Body of pancreas (tissue), 4 donors: ENCODE measurements at places on chromosomes 2 and 18.

DNA sequence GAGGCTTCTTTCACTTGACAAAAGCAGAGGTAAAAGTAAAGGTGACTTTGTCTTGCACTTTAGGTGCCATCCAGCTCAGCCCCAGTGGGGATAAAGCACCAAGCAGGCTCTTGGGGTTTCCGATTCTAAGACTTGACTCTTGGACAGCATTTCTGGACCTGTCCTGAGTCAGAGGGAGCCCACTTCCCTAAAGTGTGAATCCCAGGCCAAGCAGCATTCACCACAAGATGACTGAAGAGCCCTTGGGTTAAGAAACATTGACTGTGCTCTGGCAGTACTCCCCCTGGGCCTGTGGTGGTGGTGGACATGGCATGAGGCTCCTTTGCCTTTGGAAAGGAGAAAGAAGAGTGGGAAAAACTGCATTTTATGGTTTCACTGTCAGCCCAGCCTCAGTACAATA is 638.0 kb upstream of the VRK2 start:
- DNase-seq = no peak

GRCh38 chr2:59969161-59969560 is 584.3 kb downstream of the BCL11A start:
- DNase-seq = no peak

DNA sequence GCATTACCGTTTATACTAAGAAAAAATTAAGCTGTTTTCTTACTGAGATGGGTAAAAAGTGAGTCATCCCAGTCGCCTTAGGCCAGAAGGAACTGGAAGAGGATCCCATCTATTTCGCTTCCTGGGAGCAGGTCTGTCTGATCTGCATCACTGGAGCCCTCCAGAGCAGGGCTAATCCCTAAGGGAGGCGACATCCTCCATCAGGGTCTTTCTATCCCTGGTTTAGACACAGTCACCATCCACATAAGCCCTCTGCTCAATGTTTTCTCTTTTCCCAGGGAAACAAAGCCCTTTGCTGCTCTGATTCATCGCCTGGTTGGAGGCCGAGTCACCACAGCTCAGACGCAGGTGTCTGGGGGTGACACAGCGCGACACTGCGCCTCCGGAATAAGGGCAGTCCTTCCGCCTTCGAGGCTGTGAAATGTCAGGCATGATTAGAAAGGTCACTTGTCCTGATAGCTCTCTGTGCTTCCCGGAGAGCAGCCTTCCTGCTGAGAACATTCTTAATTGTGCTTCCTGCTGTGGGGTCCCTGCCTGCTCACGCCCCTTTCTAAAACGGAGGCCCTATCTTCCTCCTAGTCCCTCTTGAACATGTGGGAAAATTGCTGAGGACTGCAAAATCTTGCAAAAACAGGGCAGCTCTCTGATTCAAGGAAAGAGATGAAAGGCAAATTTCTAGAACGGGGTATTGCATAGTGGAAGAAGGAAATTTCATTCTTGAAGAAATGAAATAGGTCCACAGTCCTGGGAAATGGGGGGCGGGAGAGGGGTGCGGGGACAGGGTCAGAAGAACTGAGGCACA is 56.3 kb downstream of the MARCHF4 start:
- DNase-seq = no peak

DNA sequence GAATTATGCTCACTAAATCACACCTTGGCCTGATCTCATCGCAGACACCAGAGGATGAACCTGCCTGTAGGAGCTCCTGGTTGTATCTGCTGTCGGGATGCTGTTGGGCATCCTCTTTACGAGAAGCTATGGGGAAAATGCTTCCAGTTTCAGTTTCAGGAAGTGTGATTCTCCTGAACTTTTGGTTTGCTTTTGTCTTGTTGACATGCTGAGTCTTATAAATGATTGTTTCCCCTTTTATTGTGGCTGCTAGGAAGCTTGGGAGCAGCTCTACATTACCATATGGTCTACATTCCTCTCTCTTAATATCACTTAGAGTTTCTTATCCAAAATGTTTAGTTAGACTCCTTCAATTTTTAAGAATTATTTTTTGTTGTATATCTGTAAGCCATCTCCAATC is 227.5 kb downstream of the MTX2 start:
- no peak for DNase-seq

DNA sequence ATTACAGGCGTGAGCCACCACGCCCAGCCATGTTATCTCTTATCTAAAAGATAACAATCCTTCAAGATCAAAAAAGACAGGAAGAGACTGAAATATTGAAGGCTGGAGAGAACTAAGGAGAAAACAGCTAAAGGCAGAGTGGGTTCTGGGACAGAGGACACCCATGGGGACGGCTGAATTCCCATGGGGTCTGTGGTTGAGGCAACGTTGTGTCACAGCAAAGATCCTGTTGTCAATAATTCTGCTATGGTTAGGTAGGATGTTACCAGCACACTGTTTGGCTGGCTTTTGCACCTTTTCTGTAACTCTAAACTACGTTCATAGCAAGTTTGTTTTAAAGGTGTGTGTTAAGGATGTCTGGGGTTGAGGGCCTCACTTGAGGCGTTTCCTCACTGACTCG is 137.7 kb upstream of the APCDD1 start:
- DNase-seq = no peak

DNA sequence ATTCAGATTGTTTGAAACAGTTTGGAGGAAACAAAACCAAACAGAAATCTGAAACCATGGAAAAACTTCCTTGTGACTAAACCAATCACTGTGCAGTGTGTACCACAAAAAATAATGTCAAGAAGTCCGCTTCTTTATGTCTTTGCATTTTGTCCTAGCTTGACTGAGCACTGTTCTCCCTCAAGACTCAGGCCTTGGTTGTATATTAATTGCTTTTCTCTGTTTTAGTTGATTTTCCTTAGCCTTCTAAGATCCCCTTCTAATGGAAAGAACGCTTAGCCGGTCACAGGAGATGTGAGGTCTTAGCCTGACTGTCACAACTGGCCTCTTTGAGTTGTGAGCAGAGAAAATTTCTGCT is 56.6 kb downstream of the LCLAT1 start:
- no peak for DNase-seq

- DNase-seq = no peak
These were observed 20.1 kb upstream of the PPP3R1 start for GRCh38 chr2:68272246-68272994.

GRCh38 chr18:8943900-8944870 is 158.3 kb upstream of the NDUFV2 start:
- DNase-seq = no peak

GRCh38 chr18:57975805-57976204 is 68.2 kb upstream of the NEDD4L start:
- no peak for DNase-seq

DNA sequence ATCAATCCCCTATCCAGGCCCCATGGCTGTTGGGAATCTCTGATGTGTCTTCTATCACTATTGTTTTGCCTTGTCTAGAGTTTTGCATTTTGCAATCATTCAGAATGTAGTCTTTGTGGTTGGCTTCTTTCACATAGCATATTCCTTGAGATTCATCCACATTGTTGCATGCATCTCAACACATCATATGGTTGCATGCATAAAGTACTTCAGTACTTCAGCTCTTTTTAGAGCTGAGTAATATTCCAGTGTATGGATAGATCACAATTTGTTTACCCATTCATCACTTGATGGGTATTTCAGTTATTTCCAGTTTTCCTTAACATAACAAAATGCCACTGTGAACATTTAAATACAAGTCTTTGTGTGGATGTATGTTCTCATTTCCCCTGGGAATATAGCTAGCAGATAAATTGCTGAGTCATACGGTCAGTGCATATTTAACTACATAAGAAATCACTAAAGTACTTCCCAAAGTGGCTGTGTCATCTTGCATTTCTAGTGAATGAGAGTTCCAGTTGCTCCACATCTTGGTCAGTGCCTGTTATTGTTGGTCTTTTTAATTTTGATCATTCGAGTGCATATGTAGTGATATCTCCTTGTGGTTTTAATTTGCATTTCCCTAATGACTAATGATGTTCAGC is 138.8 kb downstream of the BCL11A start:
- DNase-seq = no peak

- no peak for DNase-seq
These were observed 189.0 kb downstream of the GALNT1 start for GRCh38 chr18:35770376-35771014.

DNA sequence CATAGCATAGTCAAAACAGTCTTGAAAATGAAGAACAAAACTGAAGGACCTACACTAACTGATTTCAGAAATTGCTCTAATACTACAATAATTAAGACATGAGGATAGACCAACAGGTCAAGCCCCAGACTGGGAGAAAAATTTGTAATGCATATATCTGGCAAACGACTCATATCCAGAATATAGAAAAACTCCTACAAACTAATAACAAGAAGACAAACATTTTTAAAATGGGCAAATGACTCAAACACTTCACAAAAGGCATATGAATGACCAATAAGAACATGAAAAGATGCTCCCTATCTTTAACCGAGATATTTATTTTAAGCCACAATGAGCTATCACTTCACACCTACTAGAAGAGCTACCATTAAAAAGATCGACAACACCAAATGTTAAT is 14.2 kb downstream of the TGFBRAP1 start:
- no peak for DNase-seq

GRCh38 chr2:111157798-111158197 is 37.1 kb downstream of the BCL2L11 start:
- no peak for DNase-seq

DNA sequence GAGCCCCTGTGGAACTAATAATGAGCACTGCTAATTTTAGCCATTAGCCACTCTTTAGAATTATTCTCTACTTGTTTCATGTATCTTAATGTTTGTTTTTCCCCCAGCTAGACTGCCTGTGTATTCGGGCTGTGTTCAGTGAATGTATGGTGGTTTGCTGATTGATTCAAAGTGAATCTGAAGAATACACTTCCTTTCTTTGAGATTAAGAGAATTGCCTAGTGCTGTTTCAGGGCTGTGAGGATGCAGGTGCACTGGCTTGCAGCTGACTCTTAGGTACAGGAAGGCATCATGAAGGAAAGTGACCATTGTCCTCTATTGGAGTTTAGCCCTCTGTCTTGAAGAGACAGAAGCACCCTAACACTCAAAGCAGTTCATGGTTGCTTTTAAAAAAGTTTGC is 138.7 kb downstream of the CERS6 start:
- DNase-seq = no peak

GRCh38 chr2:217911283-217912097 is 91.3 kb downstream of the TNS1 start:
- DNase-seq = no peak

DNA sequence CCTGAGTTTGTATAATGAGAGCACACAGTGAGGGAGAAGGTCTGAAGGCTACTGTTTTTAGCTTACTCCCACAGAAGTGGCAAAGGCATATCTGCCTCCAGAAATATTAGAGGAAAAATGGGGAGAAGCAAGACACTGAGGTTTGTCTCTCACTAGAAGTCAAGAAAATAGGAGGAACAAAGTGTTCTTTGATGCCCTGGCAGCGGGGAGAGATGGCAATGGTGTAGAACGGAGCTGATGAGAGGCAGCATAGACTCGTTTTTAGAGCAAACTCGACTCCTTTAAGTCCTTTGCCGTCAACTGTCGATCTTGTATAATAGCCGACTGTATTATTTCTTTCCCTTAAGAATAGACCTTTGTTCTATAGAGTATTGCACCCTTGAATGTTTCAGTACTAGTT is 73.8 kb downstream of the ANKRD44 start:
- no peak for DNase-seq

- peak; percentile 13 for DNase-seq
These were observed 3.1 kb upstream of the MOB1A start for GRCh38 chr2:74181739-74182138.

GRCh38 chr2:42844366-42844765 is 52.0 kb upstream of the HAAO start:
- DNase-seq = no peak

GRCh38 chr2:215773728-215774127 is 239.6 kb downstream of the MREG start:
- peak; percentile 34 for DNase-seq

DNA sequence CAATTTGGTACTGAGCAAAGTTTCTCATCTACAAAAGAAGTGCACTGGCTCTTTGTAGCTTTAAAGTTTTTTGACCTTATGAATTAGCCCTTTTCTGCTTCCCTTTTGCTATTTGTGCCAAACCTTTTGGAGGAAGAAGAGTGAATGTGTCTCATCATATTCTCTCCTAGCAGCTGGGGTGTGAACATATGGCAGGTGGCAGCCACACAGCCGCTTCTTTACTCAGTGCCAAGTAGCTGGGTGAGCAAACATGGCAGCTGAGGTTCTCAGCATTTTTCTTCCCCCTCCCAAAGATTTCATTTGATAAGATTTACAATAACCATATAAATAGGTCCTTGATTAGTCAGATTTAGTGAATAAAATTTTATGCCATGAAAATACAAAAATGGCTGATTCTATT is 46.7 kb upstream of the STK17B start:
- no peak for DNase-seq
